AG04450 (cell line): ENCODE measurements at places on chromosomes 12 and 14.

DNA sequence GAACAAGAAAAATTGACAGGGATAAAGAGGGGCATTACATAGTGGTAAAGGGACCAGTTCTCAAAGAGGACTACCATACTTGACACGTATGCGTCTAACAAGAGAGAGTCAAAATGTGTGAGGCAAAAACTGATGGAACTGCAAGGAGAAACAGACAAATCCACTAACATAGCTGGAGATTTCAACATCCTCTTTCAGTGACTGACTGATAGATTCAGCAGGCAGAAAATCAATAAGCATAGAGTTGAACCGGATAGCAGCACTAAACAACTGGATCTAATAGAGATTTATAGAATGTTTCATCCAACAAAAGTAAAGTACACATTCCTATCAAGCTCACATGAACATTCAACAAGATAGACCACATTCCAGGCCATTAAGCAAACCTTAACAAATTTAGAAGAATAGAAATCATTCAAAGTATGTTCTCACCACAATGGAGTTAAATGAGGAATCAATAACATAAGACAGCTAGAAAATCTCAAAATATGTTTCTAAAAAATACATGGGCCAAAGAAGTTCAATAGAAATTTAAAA, 16.1 kb upstream of the CRACR2A start:
- no peak for DNase-seq

DNA sequence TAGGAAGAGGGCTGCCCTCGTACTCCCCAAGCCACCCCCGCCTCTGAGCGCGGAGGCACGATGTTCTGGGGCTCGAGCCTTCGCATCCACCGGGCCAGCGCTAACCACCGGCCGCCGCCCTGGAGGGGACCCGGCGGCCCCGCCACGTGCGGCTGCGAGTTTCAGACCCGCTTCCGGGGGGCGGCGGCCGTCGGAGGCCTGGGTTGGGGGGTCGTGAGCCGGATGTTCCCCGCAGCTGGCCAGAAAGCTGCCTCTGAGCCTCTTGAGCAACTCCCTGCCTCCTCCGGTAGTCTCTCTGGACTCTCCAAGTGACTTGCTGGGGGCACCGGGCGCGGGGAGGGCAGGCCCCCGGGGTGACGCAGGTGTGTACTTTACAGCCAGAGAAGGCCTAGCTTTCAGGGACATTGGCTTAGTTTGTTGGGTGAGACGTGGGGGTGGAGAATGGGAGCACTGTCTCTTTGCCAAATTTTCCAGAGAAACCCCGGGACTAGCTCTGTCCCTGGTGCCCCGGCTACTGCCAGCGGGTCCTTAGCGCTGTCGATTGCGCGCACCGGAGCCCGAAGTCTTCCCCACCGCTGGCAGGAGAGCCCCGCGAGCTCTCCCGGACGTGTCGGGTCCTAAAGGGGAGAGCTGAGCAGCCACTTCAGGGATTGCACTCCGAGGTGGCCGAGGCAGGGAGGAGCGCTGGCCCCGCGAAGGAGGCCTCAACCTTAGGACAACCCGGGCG, 15.6 kb downstream of the OTX2 start:
- no peak for DNase-seq

DNA sequence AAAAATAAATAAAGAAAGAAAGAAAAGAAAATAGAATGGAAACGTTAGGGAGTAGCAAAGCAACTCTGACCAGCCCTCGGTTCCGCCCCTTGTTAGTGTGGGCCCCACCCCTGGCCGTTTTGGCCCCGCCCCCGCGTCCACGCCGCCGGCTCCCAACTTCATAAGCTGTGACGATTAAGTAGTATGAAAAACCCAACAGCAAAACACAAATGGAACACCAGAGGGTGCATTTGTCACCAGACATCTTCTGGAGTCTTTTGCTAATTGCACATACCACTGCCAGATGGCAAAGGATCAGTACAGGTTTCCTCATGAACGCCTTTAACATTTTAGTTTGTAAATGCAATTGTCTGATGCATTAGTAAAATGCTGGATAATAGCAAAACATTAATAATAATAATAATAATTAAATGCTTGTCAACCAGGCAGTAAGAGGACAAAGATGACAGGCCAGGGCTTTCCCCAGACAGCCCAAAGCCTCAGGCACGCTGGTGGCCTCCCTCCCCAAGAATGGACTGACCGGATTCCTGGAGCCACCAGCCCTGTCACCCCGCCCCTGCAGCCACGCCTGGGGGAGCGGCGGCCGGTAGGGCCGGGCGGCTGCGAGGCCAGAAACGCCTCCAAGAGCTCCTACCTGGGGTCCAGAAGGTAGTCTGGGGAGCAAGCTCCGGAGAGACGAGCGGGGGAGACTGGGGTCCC, 23.6 kb downstream of the HSP90AA1 start:
- DNase-seq, result peak; percentile 47

DNA sequence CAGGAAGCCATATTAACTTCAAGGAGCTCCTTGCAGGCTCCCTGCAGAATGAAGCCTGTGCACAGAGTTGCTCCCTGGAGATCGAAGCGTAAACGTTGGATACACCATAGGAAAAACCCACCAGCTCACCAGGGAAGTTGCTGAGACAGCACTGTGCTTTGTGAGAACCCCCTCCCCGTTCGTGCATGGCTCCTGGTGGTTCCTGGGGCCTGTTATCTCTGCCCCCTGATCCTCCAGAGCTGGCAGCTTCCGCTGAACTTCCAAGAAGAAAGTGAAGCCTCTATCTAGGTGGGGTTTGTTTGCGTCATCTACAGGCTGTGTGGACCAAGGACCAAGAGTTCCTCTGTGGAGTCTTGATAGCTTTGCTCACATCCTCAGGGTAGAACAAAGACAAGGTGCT, 2.4 kb upstream of the CCDC85C start:
- no peak for DNase-seq

GRCh38 chr12:45893240-45893639, 97.1 kb downstream of the SCAF11 start:
- no peak for DNase-seq

DNA sequence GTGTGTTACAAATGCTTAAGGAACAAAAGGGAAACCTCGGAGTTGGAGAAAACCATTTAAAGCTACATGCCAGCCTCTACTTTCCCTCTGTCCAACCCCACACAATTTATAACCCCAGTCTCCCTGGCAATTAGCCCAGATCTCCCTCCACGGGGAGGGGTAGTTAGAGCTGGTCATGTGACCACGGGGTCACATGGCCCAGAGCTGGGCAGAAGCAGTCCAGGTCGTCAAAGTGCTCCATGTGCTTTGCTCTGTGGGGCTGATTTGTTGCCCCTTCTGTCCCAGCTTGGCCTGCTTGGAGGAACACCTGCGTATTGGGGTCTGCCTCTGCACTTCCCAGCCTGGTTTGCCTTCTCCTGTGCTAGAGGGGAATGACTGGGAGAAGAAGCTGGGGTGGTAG, 219.1 kb downstream of the RBM19 start:
- no peak for DNase-seq

- no peak for DNase-seq
Measured at GRCh38 chr12:5561057-5561456, 129.1 kb downstream of the NTF3 start.

GRCh38 chr14:24113379-24113800, 1.2 kb upstream of the DCAF11 start:
- no peak for DNase-seq

- no peak for DNase-seq
Measured at GRCh38 chr12:16187660-16188059, 89.8 kb downstream of the SLC15A5 start.

GRCh38 chr12:90322006-90322405, 613.4 kb upstream of the ATP2B1 start:
- DNase-seq, result no peak

DNA sequence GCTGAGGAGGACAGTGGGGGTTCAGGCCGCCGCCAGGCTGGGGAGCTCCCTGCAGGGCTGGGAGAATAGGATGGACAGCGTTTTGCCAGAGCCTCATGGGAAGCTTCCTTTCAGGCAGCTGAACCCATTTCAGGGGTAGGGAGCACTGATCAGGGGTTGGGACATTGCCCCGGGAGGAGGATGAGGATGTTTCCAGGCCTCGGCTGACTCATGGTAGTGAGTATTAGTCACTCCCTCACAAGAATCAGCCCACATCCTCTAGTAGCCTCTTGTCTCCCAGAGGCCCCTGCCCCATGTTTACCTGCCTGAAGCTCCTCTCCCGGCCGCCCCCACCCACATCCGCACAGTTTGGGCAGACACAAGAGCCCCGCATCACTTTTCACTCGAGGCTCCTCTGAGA, 89.8 kb downstream of the ZFP36L1 start:
- DNase-seq, result no peak

DNA sequence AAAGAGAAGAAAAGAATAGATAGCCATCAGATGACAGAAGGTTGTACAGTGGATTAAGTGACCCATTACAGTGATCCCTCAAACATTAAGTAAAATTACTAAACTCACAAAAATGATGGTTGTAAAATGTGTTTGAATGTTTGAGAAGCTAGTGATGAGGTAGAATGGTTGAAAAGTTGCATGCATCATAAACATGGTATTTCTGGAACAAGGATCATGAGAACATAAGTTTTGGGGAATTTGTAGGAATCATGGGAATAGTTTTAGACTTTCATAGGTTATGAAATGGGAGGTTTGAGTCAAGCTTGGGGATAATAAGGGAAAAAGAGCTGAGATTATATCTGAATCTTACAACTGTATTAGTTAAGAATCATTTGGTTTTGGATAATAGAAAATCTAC, 34.1 kb upstream of the NEDD1 start:
- no peak for DNase-seq

DNA sequence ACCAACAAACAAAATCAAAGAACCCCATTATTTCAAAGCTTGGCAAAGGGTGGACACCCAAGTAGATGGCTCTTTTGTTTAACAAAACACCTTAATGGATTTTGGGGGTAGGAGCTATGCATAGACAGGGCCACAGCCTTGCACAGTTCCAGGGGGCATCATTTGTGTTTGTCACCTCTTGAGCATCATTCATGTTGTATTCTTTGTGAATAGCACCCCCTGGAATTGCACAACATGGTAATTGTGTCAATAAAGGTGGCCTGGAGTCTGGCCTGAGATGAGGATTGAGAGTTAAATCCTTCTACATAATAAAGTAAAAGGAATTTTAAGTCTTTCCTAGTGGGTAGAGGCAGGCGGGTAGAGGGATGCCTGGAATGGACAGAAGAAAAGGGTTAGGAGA, 3.3 kb upstream of the FRS2 start:
- DNase-seq, result no peak

DNA sequence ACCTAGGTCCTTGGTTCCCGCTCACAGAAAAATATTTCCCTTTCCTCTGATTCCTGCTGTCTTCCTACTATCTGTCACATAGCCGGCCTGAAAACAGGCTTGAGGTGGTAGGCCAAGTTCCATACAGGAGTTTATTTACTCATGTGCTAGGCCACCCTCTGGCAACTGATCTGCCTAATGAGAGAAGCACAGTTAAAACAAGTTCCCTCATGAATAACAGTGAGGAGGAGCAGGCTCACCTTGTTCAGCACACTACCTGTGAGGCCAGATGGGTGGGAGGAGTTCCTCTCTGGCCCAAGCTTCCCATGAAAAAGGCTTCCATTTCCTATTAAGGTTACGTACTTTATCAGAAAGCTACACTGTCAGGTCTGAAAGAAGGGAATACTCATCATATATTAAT, 206.0 kb downstream of the MYRFL start:
- DNase-seq, result no peak
